Central memory CD4-positive, alpha-beta T cell (primary cell): ENCODE measurements at places on chromosomes 2 and 18.
A peak's percentile ranks its signal among the peaks of the same experiment; 100 is the strongest.

- no peak for DNase-seq
Measured at GRCh38 chr2:128591022-128591860, 272.6 kb upstream of the HS6ST1 start.

- no peak for DNase-seq
Measured at GRCh38 chr2:119267604-119268003, 44.0 kb downstream of the STEAP3 start.

DNA sequence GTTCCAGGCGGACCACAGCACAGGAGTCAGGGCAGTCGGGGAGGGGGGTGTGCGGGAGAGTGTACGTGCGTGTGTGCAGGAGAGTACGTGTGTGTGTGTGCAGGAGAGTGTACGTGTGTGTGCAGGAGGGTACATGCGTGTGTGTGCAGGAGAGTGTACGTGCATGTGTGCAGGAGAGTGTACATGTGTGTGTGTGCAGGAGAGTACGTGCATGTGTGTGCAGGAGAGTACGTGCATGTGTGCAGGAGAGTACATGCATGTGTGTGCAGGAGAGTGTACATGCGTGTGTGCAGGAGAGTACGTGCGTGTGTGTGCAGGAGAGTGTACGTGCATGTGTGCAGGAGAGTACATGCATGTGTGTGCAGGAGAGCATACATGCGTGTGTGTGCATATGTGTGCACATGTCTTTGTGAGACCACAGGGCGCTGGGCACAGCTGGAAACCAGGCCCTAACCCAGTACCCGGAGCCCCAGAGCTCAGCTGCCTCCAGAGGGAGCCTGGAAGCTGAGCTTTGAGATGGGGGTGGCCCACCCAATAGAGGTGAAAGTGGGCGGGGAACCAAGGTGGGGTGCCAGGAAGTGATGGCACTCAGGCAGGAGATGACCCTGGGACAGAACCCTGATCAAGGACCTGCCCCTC lies 13.9 kb upstream of the KLHL30 start:
- no peak for DNase-seq

GRCh38 chr2:203820969-203821368 lies 46.6 kb upstream of the CTLA4 start:
- no peak for DNase-seq

- no peak for DNase-seq
Measured at GRCh38 chr2:145085612-145086011, 565.7 kb upstream of the ZEB2 start.

DNA sequence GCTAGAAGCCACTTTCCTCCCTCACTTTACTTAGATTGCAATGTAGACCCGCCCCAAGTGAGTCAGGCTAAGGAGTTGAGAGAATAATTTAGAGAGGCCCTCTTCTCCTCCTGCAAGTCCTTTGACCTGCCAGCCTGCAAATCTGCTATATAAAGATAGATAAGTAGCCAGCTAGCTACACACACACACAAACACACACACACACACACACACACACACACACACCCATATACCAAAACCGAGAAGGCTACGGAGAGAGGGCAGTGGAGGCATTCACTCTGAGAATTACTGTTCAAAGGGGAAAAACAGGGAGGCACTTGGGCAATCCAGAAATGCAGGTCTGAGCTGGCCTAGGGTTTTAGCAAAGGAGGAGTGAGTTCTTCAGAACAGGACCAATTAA lies 23.0 kb upstream of the SMAD7 start:
- DNase-seq = no peak

DNA sequence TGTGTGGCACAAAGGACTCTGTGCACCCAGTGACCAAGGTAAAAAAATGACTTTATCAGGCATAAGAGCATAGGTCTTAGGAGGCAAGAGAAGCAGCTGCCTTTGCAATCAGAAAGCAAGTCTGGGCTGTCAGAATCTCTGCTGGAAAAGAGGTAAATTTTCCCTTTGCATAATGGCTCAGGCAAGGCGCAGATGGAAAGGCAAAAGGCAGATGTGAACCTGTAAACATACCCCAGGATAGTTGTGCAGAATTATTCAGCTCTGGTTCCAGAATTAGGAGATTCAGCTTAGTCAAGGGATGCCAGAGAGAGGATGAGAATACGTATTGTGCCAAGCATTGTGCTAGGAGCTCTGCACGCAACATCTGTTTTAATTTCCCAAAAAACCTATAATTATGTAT lies 258.7 kb downstream of the CLIP4 start:
- no peak for DNase-seq

DNA sequence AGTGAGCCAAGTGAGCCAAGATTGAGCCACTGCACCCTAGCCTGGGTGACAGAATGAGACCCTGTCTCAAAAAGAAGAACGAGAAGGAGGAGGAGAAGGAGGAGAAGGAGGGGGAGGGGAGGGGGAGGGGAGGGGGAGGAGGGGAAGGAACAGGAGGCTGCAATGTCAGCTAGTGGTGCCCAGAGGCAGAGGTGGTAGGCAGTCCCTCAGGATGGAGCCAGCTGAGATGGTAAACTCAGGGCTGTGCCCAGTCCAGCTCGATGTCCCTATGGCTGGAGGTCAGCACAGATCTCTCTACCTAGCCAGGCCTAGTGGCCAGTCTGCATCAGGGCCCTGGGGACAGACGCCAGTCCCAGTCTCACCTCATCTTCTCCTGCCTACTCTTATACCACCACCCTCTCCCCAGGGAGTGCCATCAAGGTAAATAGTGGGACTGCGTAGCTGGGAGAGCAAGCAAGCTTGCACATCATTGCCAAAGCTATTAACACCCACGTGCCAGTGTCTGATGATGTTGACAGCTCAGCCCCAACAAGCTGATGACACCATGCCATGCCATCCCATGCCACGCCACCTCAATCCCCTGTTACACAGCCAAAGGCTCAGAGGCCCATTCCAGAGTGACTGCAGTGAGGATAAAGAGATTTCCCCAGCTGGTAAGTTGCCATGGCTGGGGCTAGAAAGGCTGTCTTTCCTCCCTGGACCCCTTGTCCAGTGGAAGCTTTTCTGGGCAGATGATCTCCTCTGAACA lies 7.6 kb upstream of the PLB1 start:
- no peak for DNase-seq

- DNase-seq = no peak
Measured at GRCh38 chr2:1635823-1636222, 108.5 kb downstream of the PXDN start.

DNA sequence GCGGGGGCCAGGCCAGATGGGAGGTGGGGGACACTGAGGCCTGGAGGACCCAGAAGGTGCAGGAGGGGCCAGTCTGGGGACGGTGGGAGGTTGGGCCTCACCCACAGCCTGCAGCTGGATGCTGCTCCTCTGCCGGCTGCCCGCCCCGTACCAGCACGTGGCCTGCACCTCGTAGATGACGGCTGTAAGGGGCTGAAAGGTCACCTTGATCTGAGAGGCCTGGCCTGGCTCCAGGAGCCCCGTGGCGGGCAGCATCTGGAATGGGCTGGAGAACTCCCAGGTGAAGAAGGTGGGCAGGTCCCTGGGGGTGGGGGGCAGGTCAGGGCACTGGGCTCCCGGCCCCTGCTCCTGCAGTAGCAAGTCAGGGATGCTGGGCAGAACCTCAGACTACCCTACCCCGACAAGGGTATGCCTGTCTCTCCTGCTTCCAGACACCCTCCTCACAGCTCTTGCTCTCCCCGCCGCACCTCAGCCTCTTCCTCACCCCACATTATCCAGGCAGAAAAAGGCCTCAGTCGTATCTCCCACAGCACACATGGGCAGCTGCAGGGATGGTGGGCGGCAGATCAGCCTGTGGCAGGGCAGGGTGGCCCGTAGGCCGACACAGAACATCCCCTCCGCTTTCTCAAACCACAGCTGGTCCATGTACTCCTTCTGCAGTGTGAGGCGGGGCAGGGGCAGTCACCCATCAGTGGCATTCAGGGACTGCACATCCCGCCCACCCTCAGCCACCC lies 10.1 kb downstream of the CFAP65 start:
- no peak for DNase-seq

DNA sequence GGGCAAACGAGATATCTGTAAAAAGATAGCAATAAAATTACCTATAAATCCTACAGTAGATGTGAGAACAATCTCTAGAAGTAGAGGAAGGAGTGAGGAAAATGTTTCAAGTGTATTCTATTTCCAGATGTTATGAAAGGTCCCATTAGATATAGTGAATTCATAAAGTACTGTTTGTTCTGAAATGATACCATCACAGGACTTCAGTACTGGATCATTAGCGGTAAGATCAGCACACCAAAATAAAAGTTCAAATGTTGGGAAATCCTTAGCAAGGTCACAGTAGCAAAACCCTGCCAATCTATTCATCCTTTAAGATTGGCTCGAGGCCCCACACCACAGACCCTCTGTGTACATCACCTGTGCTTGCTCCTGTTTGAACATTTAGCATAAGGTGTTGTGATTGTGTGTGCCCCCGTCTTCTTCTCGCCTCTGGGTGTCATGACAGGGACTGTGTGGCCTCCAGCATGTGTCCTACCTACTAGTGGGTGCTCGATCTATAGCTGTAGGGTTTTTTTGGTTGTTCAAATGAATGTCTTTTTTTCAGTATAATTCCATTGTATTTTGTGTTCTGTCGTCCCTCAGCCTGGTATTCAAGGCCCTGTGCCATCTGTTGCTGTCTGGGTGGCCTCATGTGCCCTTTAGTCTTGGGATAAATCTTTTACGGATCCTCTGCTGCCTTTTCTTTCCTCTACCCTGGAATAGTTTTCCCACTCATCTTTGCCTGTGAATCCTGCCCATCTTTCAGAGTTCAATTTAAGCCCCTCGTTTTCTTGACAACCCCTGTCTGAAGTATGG lies 9.1 kb downstream of the MFSD6 start:
- no peak for DNase-seq

DNA sequence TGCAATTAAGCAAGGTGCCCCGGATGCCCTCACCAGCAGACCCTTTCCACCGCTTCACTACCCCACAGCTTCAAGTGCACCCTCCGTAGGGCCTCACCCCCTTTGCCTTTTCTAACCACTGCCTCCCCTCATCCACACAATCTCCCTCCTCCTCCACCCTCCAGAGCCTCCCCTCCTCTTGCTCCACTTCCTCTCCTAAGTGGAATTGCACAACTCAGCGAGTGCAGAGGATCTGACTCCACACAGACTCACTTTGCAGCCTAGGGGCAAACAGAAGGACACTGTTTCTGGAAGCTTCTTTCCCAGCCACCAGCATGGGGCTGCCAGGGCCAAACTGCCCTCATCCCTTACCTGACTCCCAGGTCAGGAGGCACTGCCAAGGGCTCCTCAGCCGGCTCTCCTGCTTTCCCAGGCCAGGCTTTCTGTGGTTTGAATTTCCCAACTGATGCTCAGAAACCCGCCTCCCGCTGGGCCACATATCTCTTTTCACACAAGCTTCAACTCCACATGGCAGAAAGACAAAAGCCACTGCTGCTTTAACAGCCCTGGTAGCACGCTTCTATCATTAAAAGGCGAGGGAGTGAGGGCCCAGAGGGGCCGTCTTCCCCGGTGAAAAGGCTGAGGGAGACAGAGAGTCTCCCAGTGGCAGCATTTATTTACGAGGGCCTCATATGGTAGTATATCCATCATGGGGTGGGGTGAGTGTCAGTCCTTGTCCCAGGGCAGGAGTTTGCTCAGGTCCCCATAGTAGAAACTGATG lies 74.7 kb upstream of the MGAT4A start:
- no peak for DNase-seq

GRCh38 chr18:75307530-75307929 lies 96.9 kb downstream of the TSHZ1 start:
- DNase-seq = no peak

DNA sequence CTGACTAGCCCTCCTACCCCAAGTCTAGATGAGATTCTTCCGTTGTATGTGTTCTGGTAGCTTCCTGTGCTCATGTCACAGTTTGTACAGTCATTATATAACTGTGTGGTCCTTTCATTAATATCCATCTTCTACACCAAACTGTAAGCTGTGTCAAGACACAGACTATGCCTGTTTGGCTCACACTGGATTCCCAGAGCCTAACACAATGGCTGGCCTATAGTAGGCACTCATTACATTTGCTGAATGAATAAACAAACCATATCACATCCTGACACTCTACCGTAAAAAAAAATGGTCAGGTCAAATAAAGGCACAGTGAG lies 72.6 kb downstream of the ANKRD44 start:
- DNase-seq = peak; percentile 37

GRCh38 chr2:227513113-227513512 lies 41.2 kb downstream of the AGFG1 start:
- DNase-seq = no peak

GRCh38 chr2:105403241-105403782 lies 4.5 kb upstream of the FHL2 start:
- no peak for DNase-seq

GRCh38 chr2:210132239-210132638 lies 39.0 kb downstream of the KANSL1L start:
- DNase-seq = no peak

GRCh38 chr18:49988733-49989132 lies 175.4 kb upstream of the ACAA2 start:
- DNase-seq = no peak

DNA sequence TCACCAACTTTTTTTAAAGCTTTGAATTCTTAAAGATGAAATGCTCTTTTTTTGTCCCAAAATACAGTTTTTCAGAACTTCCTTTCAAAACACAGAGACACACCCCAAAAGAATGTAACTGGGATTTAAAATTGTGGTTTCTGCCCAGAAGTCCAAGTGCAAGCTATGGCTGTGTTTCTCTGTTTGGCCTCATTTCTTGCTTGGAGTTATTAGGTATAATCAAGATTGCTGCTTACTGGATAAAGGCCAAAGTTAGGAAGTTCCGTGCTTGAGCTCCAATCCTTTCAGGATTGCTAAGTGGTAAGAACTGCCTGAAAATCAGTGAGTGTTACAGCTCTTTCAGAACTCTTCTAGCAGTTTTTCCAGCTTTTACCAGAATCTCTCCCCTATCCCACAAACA lies 16.9 kb downstream of the ZBTB7C start:
- DNase-seq = no peak

DNA sequence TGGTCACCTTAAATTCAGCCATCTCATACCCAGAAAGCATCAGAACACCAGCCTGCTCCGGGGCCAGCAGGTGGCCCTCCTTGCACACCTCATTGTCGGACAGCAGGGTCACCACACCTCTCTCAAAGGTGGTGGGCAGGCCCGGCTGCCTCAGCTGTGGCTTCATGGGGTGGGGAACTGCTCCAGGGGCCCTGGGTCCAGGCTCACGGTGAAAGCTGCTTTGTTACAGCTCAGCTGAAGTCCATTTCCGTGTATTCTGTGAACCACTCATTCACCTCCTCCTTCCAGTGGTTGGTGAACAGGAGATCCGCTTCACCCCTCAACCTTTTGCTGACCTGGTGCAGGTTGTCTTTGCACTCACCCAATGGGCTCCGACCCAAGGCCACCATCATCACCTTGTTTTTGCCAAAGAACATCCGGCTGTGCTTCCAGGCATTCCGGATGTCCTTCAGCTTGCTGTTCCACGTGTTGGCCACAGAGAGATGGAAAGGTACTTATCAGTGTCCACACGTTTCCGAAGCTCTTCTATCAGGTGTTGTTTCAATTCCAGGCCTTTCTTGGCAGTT lies 78.6 kb upstream of the LDLRAD4 start:
- no peak for DNase-seq

DNA sequence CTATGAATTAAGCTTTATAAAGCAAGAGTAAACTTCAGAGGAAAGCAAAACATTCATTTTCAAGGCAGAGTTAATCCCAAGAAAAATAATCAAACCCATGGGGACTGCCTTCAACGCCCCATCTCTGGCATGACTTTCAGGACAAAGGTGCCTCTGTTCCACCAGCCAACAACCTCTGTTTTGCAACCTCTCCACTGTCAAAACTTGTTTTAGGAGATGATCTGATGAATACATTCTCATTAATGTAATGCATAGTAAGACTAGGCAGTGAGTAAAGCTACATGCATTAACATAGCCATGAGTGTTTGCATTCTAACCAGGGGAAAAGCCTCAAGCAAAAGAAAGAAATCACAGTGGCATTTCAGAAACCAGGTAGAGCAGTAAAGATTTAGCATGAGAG lies 357.0 kb downstream of the FBXO15 start:
- no peak for DNase-seq
